ENCODE measurements at places on chromosomes 3 and 15.

DNA sequence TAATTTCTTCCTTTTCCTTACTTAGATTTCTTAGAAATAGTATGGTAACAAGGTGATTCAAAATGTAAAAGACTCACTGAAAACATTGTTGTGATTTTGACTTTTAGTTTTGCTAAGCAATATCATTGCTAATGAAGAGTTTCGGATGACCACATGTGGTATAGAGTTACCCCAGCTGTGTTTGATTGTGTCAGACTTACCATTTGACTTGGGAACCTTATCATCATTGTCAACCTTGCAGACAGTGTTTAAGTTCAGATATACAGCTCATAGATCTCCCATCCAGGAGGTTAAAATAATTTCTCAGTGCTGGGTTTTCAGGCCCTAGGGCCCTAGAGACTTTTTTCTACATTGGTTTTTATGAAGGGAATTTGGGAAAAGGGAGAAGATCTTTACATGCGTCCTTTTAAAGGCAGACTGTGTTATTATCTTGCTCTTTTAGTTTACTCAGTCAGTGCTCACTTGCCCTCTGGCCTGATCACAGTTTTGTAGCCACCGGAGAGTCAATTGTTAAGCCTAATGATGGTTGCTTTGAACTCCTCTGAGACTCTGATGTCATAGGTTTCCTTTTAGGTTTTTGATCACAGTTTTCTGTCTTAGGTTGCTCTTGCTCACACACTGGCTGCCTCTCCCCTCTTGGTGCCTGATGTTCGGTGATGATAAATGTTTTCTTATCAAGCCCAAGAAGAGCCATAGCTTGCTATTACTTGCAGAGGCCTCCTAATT lies 133.5 kb upstream of the ZPLD1 start:
- no peak for DNase-seq

GRCh38 chr3:172317984-172318383 lies 130.3 kb downstream of the GHSR start:
- DNase-seq, result no peak

DNA sequence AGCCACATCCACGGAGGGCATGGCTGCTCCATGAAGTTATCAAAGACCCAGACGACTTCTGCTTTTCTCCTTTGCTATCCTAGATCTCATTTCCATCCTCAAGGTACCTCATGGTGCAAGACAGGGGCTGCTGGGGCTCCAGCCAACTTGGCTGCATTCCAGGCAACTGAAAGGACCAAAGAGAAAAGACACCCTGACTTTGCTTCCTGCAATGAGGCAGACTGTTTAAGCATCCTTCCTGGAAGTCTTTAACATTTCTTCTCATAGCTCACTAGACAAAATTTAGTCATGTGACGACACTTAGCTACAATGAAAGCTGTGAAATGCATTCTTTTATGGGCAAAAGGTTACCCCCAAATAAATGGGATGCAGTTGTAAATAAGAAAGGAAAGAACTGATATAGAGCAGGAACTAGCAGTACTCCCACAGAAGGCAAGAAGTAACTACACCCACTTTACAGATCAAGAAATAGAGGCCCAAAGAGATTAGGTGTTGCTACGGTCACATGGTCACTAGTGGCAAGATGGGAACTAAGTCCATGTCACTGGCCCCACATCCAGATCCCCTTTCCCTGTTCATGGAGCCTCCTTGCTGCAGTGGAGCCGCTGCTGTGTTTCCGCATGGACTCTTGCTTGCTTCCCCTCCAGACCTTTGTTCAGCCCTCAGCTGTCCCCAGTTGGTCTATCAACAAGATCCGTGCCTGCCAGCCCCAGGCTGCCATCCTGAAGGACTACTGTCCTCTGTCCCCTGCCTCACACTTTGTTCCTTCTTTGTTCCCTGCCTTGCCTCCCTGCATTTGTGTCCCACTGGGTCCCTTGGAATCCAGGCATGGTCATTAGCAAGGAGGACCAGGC lies 107.0 kb downstream of the XXYLT1 start:
- no peak for DNase-seq

DNA sequence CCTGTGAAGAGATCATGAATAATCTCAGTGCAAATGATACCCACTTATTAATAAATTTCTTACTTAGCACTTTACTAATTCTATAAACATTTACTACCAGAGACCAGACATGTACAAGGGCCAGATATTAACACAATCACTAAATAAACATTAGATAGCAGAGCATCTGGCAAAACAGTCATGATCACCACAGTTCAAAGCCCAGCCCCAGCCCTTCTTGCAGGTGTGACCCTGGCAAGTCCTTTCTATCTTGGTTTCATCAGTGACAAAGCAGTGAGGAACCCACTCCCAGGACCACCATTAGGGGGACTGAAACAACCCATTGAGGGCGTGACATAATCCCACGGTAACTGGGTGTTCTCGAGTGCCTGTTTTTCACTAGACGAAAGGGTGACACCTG lies 11.6 kb downstream of the ZXDC start:
- no peak for DNase-seq

DNA sequence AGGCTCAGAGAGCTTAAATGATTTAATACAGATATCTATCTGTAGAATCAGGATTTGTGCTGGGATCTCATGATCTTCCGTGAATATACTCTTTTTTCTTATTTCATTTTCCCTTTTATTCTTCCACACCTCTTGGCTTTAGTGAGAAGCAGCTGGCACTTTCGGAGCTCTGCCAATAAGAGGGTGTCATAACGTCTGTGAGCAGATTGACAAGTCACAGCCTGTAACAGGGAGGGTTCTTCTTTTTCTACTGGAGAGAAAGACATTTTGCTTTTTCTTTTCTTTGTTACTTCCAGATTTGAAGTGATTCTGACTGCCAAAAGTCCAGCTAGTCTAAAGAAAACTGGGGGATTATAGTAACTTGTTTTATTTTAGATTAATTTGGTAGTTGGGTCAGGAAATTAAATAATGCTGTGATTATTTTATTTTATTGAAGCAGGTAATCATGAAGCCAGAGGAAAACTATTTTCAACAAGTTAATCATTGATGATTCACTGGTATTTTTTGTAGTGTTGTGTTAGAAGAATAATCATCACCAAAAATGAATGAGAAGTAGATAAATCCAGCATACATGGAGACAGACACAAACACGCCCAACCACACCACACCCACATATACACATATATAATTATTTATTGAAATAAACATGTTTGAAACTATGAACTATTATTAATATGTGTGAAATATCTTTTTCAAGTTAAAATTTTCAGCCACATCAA lies 69.8 kb downstream of the TNFAIP8L3 start:
- no peak for DNase-seq

DNA sequence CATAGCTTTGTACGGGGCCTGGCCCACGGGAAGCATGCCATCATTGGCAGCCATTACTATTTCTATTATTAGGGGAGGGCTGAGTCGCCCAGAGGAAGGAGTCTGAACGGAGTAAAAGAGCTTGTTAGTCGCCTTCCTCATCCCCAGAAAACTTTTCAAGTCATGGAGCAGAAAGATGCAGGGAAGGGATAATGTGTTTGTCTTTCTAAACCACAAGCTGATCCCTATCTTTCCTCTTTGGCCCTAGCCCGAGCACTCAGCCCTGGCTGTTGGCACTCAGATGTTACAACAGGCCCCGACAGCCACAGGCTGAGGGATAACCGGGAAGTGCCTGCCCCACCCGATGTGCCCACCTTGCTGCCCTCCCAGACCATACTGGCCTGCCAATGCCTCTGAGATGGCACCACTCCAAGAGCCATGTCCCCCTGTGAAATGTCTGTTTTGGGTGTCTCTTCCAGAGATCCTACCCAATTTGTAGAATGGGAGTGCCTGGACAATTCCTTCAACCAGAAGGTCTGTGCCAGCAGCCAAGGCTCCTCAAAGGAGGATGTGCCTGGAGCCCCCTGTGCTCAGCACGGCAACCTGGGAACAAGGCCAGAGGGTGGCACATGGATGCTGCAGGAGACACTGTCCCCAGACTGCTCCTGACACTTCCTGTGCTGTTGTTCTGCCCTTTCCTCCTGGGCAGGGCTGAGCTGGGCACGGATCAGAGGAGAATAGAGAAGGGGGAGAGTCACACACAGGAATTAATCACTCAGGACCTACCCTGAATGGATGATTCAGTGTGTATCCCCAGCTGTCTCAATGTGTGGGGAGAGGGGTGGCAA lies 10.8 kb downstream of the PAK6 start:
- no peak for DNase-seq

DNA sequence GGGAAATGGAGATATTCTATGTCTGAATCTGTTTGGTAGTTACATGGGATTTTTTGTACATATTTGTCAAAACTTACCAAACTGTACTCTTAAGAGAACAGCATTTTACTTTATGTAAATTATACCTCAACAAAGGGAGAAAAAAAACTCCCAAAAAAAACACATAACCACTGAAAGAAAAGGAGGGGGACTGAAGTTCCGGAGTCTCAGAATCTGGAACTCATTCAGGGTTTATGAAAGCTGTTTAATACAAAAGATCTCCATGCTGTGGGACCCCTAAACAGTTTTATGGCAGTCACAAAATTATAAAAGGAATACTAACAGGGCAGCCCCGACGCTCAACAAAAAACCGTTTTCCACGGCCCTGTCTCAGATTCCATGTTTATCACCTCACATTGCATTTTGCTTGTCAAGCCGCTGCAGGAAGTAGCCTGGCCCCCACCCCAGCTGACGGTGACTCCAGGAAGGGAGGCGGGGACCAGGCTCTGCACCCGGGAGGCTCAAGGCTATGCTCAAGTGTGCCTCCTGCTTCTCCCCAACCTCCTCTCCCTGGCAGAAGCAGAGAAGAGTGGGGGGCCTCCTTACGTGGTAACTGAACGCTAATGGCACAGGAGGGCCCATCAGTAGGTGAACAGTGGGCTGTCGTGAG lies 29.3 kb downstream of the RFT1 start:
- no peak for DNase-seq

DNA sequence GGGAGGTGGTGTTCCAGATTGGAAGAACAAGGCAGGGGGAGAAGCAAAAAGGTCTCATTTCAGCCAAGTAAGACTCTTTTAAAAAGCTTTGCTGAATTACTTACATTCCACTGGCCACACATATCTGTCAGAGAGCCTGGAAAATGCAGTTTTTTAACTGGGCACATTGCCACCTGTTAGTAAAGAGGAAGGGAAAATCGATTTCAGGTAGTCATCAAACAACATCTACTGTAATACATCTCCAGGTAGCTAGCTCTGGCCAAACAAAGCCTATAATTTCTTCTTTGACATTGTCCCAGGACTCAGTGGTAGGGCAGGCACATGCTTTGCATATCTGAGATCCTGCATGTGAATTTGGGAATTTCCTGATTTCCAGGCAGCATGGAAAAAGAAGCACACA lies 480.7 kb upstream of the SUCLG2 start:
- DNase-seq, result no peak

GRCh38 chr15:68479406-68479805 lies 47.4 kb upstream of the ITGA11 start:
- DNase-seq, result no peak

DNA sequence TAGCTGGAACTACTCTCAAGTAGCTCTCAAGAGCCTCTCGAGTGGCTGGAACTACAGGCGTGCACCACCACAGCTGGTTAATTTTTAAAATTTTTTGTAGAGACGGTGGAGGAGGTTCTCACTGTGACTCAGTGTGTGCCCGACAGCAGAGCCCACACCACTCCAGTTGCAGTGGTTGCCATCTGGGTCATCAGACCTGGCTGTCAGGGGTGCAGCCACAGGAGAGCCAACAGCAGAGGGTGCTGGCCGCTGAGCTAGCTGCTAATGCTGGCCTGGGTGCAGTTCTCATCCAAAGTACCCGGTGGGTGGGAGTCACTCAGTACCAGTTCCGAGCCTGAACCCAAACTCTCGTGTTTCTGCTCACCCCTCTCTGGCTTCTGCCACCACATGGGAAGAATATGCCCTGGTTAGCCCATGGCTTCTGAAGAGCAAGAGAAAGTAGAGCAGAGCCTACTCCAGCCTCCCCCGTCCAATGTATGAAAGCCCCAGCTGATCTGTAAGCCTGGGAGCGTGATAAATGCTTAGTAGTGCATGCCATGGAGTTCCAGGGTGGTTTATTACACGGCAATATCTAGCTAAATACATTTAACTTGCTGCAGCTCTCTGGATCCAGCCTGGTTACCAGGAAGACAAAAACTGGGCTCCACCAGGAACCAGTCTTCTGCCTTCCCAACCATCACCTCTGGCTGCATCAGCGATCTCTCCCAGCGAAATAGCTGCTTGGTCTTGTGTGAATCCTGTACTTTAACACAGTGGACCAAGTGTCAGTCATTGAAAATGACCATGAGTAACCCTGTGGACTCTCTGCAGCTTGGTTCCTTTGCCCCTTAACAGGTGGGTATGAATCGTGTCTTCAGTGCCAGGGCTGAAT lies 17.1 kb downstream of the UMPS start:
- DNase-seq, result no peak

- DNase-seq, result no peak
These were observed 28.0 kb upstream of the ATP10A start for GRCh38 chr15:25891081-25891480.

- peak; percentile 9 for DNase-seq
These were observed 24.1 kb upstream of the OR5K4 start for GRCh38 chr3:98329392-98330124.

- no peak for DNase-seq
These were observed 1077.0 kb downstream of the ROBO2 start for GRCh38 chr3:78116874-78117273.

DNA sequence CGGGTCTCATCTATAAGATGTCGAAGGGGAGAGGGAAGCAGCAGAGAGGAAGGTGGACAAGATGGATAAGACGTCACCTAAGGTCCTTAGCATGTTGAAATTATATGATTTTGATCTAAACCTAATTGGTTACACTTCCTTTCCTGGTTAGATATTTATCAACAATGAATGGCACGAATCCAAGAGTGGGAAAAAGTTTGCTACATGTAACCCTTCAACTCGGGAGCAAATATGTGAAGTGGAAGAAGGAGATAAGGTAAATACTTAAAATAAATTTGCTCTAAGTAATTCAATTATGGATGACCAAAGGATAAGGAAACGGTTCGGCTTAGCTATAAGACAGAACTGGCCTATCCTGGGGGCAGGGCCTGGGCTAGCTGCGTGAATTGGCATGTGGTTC lies 5.5 kb downstream of the ALDH1A3 start:
- no peak for DNase-seq

DNA sequence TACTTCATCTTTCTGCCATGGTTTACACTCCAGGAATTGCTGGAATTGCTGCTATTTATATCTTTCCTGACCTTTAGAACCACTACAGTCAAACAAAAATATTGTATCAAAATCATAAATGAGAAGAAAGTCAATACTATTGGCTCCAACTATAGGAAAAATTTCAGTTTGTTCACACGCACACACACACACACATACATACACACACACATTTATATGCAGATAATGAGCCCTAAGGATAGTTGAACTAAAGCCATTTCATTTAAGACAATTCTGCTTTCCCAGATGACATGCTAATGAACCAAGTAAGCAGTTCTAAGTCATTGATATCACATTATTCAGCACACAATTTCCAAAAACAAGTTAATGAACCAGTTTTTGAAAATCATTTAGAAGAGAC lies 627.3 kb downstream of the PLOD2 start:
- DNase-seq, result no peak
